8988T (cell line): ENCODE measurements at places on chromosomes 1 and 21.

DNA sequence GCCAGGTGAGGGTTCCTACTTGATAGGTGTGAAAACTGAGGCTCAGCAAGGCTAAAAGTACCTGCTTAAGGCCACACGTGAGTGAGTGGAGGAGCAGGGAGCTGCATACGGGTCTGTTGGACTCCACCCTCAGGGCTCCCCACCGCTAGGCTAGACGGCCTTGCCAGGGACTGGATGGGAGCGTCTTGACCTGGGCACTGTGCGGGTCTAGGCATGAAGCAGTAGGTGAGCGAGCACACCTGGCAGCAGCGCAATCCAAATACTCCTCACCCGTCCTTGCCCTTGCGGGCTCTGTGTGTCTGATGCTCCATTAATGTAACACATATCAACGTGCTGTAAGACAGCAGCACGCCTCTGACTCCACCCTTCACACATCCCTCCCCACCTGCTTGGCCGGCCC, 94.0 kb downstream of the LACTBL1 start:
- DNase-seq, result no peak

DNA sequence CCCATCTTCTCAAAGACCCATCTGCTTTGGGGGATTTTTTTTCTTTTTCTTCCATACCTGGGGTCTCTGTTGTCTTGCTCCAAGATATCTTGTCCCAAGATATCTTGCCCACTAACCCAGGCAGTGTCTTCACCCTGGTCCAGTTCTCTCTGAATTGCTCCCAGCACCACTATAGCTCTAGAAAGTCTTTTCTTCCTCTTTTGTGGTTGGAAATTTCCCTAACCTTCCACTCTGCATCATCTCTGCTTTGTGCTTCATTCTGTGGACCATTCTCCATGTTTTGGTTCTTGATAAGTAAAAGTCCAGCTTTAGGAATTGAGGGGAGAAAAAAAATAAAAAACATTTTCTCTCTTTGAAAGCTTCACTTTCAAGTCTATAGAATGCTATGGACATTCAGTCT, 20.9 kb downstream of the STYXL2 start:
- DNase-seq, result no peak

GRCh38 chr1:48793863-48794262, 17.2 kb upstream of the BEND5 start:
- DNase-seq, result no peak

DNA sequence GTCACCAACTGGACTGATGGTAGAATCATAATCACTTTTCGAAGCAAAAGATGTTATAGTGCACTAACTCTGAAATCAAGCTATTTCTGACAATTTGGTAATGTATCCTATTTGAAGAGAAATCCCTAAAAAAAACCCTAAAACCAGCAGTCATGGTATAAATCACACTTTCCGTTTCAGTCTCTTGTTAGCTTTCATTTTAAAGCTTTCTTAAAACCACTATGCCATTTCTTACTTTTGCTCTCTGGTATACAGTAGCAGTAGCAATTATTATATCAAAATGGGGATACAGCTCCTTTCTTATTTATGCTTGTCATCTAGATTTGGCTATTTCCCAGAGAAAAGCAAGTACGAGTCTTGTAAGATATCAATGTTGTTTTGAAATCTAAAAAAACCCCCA, 323.3 kb downstream of the KCTD3 start:
- DNase-seq, result no peak

- no peak for DNase-seq
Observed at GRCh38 chr1:2169200-2169836, 25.3 kb downstream of the FAAP20 start.

DNA sequence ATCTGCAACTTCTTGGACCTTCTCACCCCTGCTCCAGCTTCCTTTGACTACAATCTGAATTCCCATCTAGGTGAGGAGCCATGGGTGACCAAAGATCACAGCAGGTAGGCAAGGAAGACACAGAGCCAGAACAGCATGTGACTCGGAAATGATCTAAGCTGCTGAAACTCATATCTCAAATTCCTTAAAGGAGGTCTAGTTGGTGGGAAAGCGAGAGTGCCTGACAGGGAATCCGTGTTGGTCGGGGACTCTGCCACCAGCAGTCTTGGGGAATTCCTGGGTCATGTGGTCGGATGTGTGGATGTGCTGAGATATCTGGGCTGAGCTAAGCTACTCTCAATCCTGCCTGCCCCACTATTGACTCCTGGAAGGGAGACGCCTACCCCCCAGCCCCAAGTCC, 3.2 kb upstream of the NUAK2 start:
- no peak for DNase-seq

- no peak for DNase-seq
Observed at GRCh38 chr1:157819896-157820295, at the start of gene FCRL1. Gene FCRL1, minus strand, starts transcription at chr1:157820120. Its CDS starts 83 bp downstream, at chr1:157820037.

- no peak for DNase-seq
Observed at GRCh38 chr1:68375919-68376318, 73.8 kb downstream of the RPE65 start.
